ENCODE measurements at places on chromosomes 2 and 18.

GRCh38 chr18:9096007-9096371 is 6.5 kb upstream of the NDUFV2 start:
- DNase-seq = no peak

DNA sequence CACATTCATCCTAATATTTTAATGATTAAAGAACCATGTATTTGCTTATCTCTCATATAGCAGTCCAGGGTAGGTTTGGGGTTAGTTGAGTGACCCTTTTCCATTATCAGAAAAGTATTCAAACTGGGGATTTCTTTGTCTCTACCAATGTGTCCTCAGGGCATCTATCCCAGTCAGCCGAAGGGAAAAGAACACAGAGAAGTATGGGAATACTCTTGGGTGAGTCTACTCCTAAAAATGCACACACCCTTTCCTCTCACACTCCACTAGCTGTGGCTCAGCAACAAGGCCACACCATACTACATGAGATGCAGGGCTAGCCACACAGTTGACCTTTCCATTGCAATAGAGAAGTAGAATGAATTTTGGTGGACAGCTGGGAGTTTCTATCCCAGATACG is 114.3 kb downstream of the NXPH2 start:
- DNase-seq = no peak

DNA sequence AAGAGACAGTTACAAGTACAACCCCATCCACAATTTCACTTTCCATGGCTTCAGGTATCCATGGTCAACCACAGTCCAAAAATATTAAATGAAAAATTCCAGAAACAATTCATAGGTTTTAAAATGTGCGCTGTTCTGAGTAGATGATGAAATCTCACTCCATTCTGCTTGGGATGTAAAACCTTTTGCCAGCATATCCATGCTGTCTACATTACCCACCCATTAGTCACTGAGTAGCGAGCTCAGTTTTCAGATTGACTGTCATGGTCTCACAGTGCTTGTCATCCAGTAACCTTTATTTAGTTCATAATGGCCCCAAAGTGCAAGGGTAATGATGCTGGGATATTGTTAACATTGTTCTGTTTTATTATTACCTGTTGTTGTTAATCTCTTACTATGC is 40.5 kb downstream of the SMAD4 start:
- no peak for DNase-seq

DNA sequence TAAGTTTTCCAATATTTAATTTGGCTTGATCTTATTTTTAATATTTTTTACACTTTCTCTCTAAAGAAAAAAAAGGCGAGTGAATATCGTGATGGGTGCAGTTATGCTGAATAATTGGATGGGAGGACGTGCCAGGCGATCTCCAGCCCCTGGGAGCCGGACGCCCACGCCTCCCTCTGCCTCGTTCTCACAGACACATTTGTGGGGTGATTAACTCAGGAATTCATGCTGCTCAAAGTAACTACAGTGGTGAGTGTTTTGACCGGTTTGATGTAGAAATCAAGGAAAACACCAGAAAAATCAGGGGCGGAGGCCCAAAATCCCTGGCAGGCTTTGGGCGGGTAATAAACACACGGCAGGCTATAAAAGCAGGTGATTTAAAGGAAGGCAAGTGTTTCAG is 736.8 kb upstream of the SALL3 start:
- DNase-seq = no peak

GRCh38 chr2:233021771-233022170 is 8.7 kb upstream of the NGEF start:
- no peak for DNase-seq

GRCh38 chr2:105296017-105296611 is 33.4 kb downstream of the TGFBRAP1 start:
- DNase-seq = no peak

DNA sequence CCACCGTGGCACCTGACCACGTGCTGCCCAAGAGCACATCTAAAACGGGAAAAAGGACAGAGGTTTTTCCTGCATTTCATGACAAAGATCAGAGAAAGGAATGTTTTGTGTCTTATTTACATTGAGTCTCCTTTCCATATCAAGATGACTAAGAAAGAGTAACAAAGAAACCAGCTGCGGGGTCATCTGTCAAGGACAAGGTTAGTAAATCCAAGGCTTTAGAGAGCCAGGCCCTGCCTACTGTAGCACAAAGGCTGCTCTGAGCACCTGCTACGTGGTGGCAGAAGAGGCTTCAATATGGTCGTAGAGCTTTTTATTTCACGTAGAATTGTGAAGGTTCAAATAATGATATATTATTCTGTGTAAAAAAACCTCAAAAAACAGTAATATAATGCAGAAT is 51.0 kb downstream of the PRELID3A start:
- DNase-seq = no peak

DNA sequence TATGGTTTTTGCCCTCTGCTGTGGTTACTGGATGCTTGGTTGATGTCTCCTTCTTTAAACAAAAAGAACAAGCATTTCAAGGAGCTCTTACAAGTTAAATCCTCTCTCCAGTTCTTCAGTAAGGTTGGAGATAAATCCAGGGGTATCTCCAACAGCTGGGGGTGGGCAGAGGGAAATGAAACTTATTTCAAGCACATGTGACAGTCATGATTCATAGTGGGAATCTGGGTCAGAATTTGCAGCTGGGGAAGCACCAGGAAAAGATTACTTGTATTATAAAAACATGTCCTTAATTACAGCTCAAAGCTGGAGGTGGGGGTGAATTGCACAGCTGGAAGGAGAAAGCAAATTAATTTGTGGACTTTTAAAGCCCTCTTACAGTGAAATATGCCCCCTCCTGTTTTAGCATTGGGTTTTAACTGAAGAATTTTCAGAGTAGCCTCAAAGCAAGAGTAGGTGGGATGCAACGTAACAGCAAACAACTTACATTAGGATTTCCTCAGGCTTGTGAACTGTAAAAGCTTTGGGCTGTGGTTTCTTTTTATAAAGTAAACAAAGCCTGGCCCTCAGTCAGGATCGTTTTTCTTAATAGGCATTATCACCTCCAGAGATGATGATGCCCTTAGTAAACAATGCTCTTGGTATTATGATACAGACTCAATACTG is 596.4 kb downstream of the NYAP2 start:
- DNase-seq = no peak

DNA sequence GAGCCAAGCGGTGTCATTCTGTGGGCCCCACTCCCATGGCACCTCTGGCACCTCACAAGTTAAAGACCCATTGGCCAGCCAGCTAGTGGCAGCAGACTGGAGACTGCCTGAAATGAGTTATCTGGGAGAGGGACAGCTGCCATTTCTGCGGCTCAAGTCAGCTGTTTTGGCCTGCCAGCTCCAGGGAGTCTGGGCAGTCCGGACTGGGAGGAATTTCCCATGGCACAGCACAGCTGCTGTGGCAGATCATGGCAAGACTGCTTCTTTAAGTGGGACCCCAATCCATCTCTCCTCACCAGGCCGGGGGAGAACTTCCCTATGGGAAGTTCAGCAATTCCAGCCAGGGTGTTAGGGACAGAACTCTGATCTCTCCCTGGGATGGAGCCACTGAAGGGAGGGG is 2187.6 kb upstream of the CELF4 start:
- DNase-seq = no peak

DNA sequence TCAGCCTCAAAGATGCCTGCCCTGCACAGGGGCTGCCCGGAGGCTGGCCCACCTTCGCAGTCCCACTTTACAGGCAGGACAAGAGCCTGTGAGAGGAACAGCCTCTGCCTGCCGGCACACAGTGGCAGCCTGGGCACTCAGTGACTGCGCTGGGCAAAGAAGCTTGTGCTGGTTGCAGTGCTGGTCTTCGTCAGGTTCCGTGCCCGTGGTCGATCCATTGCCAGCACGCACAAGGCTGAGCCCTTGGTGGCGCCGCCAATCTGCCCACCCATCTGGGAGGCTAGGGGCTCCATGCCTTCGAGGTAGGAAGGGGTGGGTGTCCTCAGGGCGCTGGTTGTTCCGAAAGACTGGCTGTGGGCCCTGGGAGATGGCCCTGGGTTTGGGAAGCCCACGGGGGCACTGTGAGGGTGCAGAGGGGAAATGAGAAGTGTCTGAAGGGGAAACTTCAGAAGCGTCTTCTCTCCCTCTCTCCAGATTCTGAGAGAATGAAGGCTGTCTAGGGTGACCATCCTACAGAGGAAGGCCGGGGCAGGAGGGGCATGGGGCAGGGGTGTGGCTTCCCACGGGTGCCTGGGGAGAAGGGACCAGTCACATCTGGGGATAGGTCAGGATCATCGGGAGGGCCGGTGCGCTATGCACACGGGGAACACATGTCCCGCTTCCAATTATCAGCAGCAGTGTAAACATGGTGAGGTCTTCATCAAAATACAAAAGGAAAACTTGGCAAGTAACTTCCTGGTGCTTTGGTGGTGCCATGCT is 49.1 kb upstream of the HS6ST1 start:
- DNase-seq = no peak

GRCh38 chr18:24230766-24231165 is 91.9 kb downstream of the CABYR start:
- DNase-seq = no peak

Data from stimulated activated CD4-positive, alpha-beta T cell treated with anti-CD3 and anti-CD28 coated beads, Interleukin-1b, Interleukin-23, amount 100 ng/mL, for 1 hour (primary cell).